ENCODE measurements at places on chromosomes 7 and 10. TPM values are rescaled to one million over a fixed set of nuclear protein-coding genes. Genes with fewer than 3 reads are reported as not detected.

GRCh38 chr10:118712930-118713634 lies 41.7 kb downstream of the CACUL1 start:
- DNase-seq = no peak

- no peak for DNase-seq
Measured at GRCh38 chr7:8146106-8146787, 115.7 kb downstream of the ICA1 start.

DNA sequence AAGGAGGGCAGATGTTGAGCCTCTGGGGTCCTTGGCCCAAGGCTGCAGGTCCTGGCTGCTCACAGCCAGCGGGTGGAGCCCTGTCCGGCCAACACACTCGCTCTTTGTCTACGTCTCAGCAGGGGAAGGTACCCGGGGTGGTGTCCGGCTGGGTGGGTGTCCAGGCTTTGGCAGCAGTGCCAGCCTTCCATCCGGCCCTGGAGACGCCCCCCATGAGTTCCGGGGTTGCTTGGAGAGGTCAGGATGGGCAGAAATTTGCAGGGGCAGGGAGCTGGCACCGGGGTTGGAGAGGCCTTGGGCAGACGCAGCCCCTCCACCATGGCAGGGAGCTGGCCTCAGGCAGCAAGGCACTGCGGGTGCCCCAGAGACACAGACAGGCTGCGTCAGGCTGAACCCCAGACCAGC lies 42.2 kb upstream of the ELN start:
- no peak for DNase-seq

GRCh38 chr10:46540412-46541016 lies 15.9 kb downstream of the GPRIN2 start:
- no peak for DNase-seq

- DNase-seq = no peak
Measured at GRCh38 chr7:155787171-155787851, 25.0 kb downstream of the SHH start.

DNA sequence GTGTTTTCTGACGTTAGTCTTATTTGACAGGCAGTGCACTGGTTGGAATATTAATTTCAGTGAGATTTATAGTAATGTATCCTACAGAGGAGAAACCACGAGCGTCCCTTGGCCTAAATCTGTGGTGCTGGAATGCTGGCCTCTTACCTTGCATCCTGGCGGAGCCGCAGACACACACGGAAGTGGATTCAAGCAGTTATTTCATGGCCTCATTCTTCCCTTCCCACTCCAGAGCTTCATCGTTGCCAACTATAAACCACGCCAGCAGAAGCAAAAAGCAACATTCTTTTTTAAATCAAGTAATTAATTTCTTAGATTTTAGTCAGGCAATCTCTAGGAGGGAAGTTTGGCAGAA lies 13.1 kb downstream of the WIPI2 start:
- DNase-seq = no peak

- peak; percentile 92 for DNase-seq
Measured at GRCh38 chr10:80477813-80478212, 23.7 kb downstream of the TSPAN14 start.

DNA sequence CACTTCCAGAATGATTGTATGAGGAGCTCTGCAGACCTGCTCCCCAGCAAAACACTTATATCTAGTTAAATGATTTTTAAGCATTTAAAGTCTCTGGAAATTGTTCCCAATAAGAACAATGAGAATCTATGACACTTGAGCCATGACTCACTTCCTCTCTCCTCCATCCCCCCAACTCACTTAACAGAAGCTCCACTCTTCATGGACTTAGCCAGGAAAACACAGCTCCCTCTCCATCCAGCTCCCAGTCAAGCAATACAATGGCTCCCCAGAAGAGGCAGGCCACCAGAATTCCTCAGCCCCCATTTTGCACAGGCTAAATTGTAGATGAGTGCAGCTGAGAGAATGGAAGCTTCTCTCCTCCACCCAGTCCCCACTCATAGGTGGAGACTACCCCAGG lies 27.0 kb downstream of the AOC1 start:
- peak; percentile 30 for DNase-seq

DNA sequence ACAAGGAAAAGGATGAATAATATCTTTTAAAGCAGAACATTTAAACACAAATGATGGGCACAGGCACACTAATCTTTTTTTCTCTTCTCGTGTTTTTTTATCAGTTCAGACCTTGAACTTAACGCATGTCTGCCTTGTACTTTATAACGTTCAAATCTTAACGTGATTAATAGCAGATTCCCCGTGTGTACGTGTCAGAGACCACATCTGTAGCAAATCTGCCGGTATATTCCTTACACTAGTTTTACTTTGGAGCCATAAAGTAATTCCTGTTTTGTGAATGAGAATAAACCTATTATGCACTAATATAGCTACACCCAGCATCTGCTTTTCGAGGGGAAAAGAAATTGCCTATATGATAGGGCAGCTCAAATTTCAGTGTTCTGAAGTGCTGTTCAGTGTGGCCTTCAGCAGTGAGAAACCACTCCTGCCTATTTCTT lies 166.0 kb upstream of the TCF7L2 start:
- DNase-seq = no peak

- DNase-seq = peak; percentile 10
Measured at GRCh38 chr10:4102802-4103344, 317.9 kb upstream of the KLF6 start.

DNA sequence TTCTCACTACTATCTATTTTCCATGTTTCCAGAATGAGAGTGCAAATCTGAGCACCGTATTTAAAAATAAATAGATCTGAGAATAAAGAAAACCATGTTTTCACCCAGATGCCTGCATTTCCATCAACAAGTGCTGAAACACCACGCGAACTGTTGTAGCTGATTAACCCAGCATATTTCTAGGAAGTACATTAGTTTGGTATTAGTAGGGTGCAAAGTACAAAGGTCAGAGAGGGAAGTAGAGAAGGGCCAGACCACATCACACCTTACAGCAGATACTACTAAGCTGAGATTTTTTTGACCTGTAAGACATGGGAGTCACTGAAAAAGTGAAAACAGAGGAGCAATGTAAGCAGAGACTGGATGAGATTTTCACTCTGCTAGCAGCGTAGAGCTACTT lies 181.3 kb downstream of the IMMP2L start:
- no peak for DNase-seq

GRCh38 chr10:132945125-132945893 lies 2.9 kb upstream of the CFAP46 start:
- no peak for DNase-seq

- DNase-seq = peak; percentile 18
Measured at GRCh38 chr10:103820101-103821062, 35.0 kb downstream of the SH3PXD2A start.

- peak; percentile 31 for DNase-seq
Measured at GRCh38 chr7:90595342-90595800, 750 bp upstream of the CDK14 start.

- DNase-seq = no peak
Measured at GRCh38 chr7:95321720-95322119, 2.6 kb downstream of the PON1 start.

DNA sequence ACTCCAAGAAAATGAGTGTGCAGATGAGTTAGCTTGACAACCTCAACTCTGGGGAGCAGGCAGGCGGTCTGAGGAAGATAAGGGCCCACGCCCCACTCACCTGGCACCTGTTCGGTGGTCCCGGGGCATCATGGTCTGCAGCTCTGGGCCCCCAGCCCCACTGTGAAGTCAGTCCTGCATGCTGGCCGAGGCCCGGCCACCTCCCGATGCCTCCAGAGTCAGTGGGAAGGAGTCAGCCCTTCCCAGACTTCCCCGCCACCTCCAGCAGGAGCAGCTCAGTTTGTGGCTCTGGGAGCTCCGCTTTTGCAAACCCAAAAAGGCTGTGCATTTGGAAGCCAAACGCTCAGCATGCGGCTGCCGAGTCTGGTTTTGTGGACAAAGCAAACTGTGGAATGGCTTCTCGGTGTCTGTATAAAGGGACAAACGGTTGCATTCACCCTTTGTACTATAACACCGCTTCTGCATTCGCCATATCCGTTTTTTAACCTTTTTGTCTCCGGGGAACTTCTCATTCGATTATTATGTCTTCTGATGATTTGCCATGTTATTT lies 167.3 kb downstream of the CCDC3 start:
- DNase-seq = no peak

GRCh38 chr10:45473126-45473525 lies 99.1 kb downstream of the ALOX5 start:
- no peak for DNase-seq

DNA sequence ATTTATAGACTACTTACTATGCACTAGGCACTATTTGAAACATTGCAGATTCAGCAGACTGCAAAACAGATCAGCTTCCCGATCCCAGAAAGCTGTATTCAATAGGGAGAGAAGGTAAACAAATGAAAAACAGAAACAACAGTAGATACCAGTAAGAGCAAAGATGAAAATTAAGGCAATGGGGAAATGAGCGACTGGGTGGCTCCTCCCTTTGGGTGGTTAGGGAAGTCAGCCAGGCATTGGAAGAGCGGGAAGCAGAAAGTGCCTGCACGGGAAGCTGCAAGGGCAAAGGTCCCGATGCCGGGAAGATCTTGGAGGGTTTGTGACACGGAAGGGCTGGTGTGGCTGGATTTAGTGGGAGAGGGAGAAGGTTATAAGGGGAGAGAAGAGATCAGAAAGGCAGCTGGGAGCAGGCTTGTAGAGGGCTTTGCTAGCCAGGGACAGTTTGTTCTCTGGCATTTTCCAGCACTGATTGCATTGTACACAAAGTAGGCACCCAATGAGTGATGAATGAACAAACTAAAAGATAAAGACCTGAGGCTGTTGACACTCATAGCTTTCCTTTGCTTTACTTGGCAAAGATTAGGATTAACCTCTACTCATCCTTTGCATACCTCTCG lies 67.8 kb downstream of the NAMPT start:
- peak; percentile 89 for DNase-seq

DNA sequence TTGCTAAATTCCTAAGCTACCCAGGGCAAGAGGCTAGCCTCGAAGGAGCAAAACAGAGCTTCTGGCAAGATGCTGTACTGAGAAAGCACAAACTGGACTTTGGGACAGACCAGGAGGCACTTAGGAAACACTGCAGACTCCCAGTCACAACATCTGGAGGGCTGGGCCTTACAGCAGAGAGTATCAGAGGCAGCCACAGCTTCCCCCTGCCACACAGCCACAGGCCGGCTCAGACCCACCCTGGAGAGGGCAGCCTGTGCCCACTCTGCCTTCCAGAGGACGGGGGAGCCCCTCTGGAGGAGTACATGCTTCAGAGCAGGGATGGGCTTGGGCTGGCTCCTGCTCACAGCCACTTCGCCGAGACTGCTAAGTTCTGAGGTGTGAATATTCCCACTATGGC lies 17.4 kb downstream of the ESYT2 start:
- no peak for DNase-seq

DNA sequence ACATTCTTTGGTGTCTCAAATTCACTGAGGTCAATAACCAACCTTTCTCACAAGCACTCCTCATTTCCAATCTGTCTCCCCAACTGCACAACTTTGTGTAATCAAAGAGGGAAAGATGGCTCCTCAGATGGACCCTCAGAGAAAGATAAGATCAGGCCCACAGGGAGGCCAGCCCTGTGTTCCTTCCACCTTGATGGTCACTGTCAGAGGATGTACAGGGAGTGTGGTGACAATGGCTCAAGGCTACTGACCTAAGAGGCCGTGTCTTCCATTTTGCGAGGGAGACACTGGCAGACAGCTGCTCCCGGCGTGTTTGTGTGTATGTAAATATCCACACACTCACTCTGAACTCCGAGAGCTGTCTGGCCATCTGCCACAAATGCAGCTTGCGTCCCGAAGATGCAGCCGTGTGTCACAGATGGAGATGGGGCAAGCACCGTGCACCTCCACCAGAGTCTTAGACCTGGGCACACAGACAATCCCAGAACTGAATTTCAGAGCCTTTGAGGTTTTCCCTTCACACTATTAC lies 712.1 kb upstream of the NRP1 start:
- no peak for DNase-seq

DNA sequence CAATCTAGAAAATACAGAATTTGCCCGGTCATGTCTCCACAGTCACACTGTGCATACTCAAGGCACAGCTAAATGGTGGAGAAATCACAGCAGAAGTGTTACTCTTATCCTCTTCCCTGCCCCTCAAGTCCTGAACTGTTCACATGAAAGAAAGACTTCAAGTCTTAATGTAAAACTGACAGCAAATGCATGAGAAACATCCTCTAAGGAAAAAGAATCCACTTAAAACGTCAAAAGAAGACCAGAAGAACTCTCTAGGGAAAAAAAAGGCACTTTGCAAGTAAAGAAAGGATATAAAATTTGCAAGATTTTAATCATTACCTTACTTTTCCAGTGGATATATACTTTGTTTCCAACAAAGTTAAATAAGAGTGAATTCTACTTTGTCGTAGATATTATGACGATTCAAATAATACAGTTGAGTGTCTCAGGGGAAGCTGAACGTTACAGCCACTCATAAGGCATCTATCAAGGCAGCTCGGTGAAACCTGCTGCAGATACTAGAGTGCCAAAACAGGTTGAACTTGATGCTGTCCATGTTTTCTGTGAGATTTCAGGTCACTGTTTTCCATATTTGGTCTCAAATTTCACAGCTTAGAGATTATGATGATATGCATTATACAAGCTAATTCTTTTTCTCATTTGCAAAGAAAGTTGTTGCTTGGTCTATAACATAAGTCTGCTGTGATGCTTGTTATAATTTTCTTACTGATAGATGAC lies 155.0 kb downstream of the CTTNBP2 start:
- DNase-seq = no peak

- peak; percentile 77 for DNase-seq
Measured at GRCh38 chr7:150335108-150335773, 6.2 kb downstream of the RARRES2 start.

GRCh38 chr10:36463390-36463789 lies 662.0 kb upstream of the ANKRD30A start:
- no peak for DNase-seq

DNA sequence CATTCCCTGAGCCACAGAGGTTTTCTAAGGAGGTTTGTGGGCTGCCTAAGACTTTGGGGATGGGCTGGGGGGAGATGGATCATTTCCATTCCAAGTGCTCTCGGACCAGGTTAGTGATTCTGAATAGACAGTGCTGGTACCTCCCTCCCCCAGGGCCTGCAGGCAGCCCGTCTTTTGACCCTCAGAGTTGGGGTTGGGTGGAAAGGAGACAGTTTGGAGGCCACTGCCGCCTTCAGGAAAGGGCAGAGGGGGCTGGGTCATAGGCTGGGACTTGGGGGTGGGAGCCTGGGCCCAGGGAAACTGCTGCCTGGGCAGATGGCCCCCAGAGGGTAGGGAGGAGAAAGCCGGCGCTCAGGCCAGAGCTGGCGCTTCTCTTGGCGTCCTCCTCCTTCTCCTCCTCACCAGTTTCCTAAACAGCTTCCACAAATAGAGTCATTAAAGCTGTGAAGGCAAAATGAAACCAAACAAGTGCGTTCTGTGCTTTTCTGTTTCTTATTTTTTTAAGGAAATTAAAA lies 4.4 kb downstream of the UNC5B start:
- no peak for DNase-seq

PDZD7 gene
- 0.27 TPM for total RNA-seq

ITPRIP gene
- 9.7 TPM for total RNA-seq

ASAH2 gene
- total RNA-seq = 1.9 TPM

ZNF804B gene
- not detected for total RNA-seq

ASIC3 gene
- total RNA-seq = 0.20 TPM

OPALIN gene
- not detected for total RNA-seq

CHST3 gene
- 22.4 TPM for total RNA-seq

POLR1F gene
- total RNA-seq = 27.3 TPM
